Fibroblast of skin of back (primary cell): ENCODE measurements at places on chromosomes 2 and 18.

DNA sequence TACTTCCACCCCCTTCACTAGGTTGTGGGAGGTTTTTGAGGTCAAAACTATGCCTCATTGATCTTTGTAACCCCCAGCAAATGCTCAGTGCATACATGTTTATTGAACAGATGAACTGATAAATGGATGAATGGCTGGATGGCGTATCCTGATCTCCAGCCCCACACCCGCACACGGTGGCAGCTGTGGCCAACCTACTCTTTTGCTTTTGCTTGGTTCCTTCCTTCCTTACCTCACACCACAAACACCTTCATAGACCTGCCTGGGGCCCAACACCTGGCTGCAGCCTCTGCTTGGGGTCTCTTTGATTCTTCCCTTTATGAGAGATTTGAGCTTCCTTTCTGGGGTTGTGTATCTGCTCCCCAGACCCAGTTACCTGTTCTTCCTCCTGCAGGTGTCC lies 25.9 kb downstream of the SPP2 start:
- no peak for DNase-seq

- DNase-seq = no peak
Observed at GRCh38 chr18:48226401-48226800, 182.8 kb downstream of the ZBTB7C start.

GRCh38 chr18:35808796-35809195 lies 163.7 kb upstream of the RMP24 start:
- DNase-seq = no peak

DNA sequence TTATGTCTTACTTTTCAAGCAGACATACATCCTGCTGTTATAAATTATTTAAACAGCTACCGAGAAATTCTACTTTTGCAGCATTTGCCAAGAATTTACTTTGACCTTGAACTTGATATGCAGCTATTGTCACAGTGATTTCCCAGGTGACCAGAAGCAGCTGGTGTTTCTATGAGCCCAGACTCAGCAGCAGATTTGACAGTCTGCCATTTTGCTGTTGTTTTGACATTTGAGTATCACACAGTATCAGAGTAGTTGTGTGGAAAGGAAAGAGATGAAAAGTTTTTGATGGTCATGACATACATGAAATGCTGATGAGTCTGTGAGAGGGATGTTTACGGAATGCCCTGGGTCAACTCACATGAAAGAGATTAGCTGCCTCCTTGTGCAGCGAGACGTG lies 6.6 kb upstream of the CCDC195 start:
- no peak for DNase-seq

DNA sequence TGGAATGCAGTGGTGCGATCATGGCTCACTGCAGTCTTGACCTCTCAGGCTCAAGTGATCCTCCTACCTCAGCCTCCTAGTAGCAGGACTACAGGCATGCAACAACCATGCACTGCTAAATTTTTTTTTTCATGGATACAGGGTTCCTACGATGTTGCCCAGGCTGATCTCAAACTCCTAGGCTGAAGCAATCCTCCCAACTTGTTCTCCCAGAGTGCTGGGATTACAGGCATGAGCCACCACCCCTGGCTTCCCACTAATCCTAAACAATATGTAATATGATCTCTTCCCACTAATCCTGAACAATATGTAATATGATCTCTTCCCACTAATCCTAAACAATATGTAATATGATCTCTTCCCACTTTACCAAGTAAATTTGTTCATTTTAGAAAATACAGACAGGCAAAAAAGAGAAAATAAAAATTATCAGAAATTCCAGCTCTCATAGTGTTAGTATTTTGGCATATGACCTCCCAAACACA lies 33.7 kb upstream of the C18orf32 start:
- DNase-seq = peak; percentile 48

DNA sequence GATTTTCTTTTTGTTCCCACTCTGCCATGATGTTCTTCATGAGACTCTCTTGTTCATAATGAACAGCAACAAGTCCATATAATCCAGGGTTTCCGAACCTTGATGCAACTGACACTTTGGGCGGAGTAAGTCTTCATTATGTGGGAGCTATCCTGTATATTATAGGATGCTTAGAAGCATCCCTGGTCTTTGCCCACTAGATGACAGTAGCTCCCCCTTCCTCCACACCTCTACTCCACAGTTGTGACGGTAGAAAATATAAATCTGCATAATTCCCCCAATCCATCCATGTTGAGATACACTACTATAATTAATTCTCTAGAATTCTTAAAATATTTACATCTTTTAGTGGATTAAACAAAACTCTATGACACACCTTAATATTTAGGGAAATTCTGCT lies 482.2 kb upstream of the CELF4 start:
- DNase-seq = no peak

DNA sequence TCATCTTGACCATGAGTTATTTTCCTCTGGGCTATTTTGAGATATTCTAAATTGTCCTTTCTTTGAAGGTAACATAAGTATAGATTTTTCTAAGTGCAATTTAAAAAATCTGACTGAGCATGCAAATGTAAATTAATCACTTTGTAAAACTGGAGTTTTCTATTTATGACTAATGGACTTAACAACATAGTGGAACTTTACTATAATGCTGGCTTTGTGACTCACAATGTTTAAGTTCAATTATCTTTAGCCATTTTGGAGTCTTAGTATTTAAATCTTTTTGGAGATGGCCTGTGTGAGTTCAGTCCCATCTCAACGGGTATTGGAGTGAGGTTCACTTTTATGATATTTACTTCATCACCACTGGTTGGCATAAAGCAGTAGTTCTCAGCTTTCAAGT lies 35.2 kb upstream of the NOSTRIN start:
- DNase-seq = no peak

GRCh38 chr2:45930396-45930792 lies 278.9 kb downstream of the PRKCE start:
- no peak for DNase-seq

GRCh38 chr2:213237787-213238186 lies 46.5 kb upstream of the SPAG16 start:
- no peak for DNase-seq

DNA sequence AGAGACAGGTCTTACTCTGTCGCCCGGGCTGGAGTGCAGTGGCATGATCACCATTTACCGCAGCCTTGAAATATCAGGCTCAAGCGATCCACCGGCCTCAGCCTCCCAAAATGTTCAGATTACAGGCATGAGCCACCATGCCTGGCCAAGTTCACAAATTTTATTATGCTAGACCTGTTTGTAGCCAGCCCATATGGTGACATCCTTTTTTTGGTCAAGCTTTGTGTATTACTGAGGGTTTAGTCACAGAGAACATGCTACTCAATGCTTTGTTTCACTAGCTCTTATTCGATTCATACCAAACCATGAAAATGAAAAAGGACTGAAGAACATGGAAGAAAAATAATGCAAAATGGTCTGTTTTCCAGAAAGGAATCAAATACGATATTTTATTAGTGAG lies 41.4 kb downstream of the DGKD start:
- no peak for DNase-seq

- DNase-seq = no peak
Observed at GRCh38 chr2:235218486-235218907, 266.7 kb downstream of the SH3BP4 start.

DNA sequence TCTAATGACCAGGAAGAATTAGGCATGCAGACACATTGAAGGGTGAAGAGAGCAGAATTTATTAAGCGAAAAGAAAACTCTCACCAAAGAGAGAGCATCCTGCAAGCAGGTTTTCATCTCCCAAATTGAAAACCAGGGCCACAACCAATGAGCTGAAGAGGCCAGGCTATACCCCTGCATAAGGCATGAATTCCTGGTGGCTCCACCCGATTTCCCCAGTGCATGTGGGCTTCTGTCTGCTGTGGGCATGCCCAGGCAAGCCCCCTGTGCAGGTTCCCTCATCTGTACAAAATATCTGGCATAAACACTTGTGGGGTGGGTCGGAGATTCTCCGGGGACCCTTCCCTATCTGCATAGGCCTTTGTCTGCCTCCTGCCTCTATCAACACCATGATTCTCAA lies 621.6 kb upstream of the LRRTM1 start:
- no peak for DNase-seq

DNA sequence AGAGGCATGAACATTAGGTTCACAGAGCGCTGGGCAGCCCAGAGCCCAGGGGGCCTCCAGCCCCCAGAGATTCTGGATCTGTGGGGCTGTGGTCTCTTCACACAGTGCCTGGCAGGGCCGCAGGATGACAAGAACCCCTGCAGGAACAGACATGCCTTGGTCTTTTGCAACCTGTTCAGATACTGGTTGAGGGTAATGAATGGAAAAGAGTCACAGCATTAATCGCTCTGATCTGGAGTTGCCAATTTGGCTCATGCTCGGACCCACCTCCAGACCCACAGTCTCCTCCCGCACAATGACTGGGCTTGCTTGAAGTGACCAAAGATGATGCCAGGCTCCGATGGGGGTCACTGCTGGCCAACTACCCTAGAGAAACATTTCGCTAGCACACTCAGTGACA lies 229.4 kb upstream of the SMAD2 start:
- no peak for DNase-seq

GRCh38 chr2:168323529-168324021 lies 76.2 kb upstream of the STK39 start:
- DNase-seq = no peak

DNA sequence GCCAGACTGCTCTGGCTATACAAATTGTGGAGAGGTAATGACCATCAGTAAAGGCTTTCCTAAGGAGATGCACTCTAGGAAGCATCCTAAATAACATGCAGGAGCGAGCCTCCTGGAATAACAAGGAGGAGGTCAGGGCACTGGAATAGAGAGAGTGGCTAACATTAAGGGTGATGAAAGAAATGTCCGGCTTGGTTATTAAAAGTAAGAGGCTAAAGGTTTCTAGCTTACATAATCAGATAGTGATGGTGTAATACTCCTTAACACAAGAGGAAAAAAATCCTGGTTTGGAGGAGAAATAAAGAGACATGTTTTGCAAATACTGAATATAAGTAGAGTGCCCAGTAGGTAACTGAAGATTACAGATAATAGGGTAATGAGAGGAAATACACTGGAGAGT lies 365.7 kb downstream of the ZEB2 start:
- no peak for DNase-seq

DNA sequence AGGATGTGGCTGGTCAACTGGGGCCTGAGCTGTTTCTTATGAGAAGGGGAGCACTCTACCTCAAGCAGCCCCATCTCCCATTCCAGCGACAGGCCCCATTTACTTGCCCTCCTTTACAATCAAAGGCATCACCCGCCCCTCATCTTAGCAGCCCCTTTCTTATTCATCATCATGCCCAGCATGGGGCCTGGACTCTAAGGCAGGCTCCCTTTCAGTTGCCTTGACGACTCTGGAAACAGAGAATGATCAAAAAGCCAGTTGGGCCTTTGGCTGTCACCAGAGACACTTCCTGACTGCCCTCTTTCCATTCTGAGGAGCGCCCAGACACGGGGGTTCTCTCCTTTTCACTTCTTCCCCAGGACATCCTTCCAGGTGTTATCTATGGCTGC lies 11.2 kb downstream of the CELF4 start:
- no peak for DNase-seq

DNA sequence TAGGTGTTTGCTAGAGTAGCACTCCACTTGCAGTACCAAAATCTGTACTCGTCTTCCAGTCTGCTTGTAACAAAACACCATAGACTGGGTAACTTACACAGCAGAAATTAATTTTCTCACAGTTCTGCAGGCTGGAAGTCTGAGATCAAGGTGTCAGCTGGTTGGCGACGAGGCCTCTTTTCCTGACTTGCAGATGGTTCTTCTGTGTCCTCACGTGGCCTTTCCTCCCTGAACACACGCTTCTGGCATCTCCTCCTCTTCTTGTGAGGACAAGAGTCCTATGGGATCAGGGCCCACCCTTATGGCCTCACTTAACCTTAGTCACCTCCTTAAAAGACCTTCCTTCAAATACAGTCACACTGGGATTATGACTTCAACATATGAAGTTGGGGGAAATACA lies 493.5 kb upstream of the MYT1L start:
- DNase-seq = no peak

DNA sequence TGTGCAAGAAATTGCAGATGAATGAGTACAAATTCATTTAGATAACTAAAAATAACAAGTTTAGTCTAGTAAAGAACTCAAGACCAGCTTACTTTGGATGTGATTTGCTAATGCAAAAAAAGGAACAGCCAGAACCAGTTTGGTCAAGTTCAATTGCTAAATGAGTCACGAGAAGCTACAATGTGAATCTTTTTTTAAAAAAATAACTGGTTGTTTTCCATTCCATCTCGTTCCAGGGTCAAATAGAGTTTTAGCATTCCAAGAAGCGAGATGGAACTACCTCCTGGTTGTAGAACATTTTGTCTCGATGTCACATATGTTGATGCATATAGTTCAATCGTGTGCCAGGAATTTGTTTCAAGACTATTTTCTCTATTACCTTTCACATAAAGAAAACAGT lies 65.0 kb upstream of the IKZF2 start:
- peak; percentile 91 for DNase-seq

DNA sequence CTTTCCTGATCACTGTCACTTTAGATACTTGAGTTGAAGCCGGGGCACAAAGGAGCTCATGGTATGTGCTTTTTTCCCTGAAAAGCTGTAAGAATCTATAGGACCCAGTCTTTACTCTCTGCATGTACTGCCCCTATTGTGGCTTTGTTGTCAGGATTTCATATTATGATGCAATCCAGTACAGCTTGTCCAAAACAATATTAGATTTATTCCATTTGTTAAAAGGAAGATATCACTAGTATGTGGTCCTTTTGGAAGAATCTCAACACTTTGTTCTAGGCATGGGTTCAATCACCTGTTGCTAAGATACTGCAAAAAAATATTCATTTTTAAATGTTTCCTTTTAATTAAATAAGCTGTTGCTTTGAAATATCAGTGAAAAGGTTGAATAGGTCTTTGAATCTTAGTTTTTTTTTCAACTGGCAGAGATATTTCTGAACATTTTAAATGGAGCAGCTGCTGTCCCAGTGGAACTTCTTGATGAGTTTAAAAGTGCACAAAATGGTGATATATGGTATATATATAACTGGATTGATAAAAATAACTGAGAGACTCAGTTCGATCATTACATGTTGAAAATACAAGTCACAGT lies 256.6 kb upstream of the NT5C1B start:
- no peak for DNase-seq

GRCh38 chr2:181750305-181750704 lies 70.0 kb upstream of the NEUROD1 start:
- no peak for DNase-seq

GRCh38 chr18:30634249-30634648 lies 408.3 kb downstream of the DSC3 start:
- no peak for DNase-seq

DNA sequence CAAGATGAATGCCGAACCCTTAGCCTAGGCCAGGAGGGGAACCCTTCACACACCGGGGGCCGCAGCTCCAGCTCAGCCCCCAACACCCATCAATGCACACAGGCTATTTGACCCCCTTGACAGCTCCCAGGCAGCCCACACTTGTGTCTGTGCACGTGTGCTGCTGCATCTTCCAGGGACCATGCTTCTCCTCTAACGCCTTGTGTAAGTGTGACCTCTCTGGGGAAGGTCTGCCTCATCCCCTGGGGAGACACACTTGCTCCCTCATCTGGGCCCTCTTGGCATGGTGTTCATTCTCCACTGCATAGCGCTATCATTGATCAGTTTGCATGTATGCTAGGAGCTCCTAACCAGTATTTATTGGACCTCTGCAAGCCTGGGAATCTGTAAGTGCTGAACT lies 120.0 kb upstream of the FHL2 start:
- DNase-seq = no peak
